ENCODE measurements at places on chromosomes 2 and 18.
A peak's percentile ranks its signal among the peaks of the same experiment; 100 is the strongest.

GRCh38 chr2:223626716-223627115 is 24.6 kb upstream of the SCG2 start:
- DNase-seq: no peak

GRCh38 chr2:74429487-74430451 is 8.2 kb downstream of the WDR54 start:
- no peak for DNase-seq

GRCh38 chr2:9207641-9208311 is 1.2 kb downstream of the ASAP2 start:
- peak; percentile 65 for DNase-seq

DNA sequence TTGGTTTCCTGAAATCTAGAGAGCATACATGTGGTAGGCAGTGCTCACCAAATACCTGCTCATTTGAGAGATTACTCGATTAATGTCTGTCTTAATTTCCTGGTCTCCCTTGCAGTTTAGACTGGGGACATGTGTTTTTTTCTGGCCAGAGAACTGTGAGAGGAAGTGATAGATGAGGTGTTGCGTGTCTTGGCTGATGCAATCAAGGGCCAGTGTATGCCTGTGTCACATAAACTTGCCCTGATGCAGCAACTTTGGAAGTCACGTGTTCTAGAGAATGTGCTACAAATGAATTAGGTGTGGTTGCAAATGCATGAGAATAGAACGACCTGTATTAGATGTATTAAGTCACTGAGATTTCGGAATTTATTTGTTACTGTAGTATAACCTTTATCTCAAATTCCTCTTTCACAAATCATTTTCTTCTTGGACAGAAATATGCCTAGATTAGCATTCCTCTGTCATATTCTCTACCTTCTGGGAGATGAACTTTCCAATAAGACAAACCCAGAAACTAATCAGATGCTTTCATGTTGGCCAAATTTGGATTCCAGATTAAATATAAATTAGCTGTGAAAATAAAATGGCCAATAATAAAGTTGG is 9.9 kb upstream of the IL1A start:
- peak; percentile 67 for DNase-seq

DNA sequence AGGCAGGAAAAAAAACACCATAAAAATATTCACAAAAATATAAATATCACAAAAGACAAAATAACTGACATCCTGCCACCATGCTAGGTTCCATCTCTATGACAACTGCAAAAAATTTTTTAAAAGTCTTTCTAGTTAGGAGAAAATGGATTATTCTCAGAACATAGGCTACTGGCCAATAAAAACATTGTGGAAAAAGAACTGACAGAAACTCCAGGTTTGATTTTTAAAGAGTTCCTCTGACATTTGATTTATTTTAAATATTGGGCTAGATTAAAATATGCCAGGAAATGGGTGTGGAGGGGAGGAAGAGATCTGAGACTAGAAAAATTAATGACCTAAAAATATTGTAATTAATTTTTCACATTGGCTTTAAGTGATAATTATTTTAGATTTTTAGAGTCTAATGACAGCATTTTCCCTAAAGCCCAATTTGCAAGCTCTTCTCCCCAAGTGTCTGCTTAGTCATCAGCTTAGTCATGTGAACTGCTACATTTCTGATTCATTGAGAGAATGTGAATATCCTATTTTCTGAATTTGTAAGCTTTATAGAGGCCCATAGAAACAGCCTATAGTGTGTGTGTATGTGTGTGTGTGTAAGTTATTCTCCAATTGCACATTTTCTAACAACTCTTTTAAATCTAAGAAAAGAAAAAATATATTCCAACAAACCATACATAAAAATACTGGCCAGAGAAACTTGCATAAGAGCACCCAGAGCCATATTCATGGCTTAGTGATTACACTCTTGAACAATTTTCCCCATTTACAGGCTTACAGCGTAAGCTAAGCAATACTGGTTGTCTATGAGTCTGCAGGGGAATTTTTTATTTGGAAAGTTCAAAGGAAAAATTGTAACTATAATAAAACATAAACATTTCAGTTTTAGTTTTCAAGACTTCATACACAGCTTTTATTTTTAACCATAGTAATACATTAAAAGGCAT is 48.4 kb downstream of the TMEFF2 start:
- peak; percentile 23 for DNase-seq

GRCh38 chr18:35861367-35862118 is 110.9 kb upstream of the RMP24 start:
- no peak for DNase-seq

Measured in Caki2 (cell line).